SW480 (cell line): ENCODE measurements at places on chromosomes 5 and 9.

GRCh38 chr5:306011-306805 lies 15.3 kb upstream of the AHRR start:
- DNase-seq: no peak

- DNase-seq: peak; percentile 58
Measured at GRCh38 chr5:9361835-9362234, 184.0 kb downstream of the SEMA5A start.

- DNase-seq: no peak
Measured at GRCh38 chr9:132187121-132187620, 25.3 kb downstream of the NTNG2 start.

- DNase-seq: no peak
Measured at GRCh38 chr5:87686975-87687374, 274.2 kb upstream of the CCNH start.

DNA sequence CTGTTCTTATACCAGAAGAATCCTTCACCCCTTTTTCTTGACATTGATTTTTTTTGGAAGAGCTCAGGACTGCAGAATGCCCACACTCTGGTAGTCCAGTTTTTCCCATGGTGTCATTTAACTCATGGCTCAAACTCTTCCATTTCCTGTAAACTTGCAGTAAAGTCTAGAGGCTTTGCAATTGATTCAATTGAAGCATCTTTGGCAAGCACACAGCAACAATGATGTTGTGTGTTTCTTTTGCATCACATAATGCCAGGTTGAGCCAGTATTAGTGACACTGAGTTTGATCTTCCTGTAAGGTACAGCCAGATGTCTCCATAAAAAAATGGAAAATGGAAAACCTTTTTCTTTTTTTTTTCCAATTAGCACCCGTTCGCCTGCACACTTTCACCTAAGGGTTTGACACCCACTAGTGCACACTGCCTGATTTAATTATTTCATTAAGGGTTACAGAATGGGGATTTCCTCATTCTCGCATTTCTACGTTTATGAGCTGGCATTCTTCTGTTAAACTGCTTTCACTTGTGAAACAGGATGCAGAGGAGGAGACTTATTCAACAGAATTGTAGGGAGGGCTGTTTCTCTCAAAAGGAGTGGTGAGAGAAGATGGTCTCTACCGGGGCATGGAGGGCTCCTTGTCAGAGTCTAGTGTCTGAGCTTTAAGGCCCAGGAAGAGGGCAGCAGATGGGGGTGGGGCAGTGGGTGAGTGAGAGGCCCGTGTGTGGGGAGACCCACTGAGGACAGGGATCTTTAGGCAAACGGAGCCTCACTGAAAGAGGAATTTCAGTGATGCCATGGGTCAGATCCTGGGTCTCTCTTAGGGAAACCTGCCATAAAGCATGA lies 2.2 kb upstream of the S1PR3 start:
- no peak for DNase-seq

DNA sequence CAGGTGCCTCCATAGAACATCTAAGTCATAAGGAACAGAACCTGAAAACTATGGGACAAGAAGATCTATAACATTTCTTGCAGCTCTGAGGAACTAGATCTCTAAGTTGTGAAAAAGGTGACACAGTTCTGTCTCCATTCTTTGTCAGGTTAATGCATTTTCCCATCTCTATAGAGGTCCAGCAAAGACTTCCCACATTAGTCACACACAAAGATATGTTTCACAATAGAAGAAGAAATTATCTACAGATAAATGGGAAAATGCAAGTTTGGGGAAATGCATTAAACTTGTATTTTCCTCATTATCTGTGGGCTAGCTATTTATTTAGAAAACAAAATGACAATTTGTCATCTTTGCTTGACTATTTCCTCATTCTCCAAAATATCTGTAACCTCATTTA lies 458.6 kb upstream of the PAPPA start:
- no peak for DNase-seq

DNA sequence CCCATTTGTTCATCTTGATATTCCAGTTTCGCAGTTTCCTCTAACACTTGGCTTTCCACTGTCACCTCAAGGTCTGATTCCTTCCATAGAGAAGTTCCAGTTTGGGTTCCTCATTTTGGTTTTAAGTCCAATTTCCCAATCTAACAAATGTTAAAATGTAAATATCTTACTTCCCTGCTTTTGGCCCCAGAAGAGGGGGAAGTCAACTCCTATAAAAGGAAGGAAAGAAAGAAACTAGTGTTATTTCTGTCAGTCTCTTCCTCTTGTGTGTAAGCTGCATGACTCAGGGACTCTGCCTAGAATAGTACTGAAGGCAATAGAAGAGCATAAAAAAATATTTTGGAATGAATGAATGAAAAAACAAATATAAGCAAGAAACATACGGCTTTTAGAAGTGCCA lies 127.5 kb upstream of the CCNG1 start:
- no peak for DNase-seq

DNA sequence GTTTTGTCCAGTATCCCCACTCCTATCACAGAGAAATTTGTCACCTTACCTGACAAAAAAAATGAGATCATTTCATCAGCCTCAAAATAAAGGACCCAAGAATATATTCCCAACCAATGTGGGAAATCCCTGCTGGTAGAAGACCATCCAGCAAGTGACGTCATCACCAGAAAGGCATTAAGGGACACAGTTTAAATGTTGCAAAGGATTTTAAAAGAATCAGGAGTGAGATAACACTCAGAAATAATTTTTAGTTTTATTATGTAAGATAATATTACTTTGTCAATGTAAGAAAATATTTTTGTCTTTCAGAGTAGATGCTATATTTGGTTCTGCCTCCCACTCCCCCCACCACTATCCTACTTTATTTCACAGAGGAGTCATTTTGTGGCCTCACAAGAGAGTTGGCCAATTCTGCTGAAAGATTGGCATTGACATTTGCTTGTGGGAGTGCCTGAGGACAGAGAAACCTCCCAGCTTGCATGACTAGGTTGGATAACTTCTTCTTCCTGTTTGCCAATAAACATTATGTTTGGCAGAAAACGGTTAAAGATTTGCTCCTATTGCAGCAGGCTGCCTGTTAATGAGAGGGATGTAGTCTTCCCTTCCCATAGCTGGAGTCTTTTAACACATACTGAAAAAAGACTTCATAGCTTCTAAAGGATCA lies 288.6 kb upstream of the DAB2 start:
- DNase-seq: no peak

DNA sequence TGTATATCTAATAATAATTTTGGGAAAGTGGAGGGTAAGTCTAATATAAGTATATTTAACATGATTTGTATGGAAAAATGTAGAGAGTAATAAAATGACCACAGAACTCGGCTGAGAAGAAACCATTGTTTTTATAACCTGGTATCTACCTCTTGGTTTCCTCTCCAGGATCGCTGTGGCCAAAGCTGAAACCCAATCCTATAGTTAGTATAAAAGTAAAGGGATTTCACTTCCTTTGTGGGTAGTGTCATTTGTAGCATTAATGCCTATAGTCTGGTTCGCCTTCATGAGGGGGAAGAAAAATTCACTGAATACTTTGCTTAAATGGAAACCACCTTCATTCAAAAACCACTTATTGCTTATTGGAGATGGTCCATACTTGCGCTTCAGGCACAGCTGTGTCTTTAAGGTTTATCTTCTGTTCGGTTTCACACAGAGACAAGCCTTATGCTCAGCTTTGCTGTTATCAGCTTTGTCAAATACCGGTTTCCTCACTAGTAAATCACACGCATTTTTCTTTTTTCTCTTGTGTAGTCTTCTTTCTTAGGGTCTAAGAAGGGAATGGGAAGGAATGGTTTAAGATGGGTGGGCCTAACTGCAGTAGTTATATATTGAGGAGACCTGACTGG lies 12.1 kb downstream of the PIK3R1 start:
- no peak for DNase-seq

GRCh38 chr9:138046641-138047301 lies 169.2 kb downstream of the CACNA1B start:
- DNase-seq: no peak

DNA sequence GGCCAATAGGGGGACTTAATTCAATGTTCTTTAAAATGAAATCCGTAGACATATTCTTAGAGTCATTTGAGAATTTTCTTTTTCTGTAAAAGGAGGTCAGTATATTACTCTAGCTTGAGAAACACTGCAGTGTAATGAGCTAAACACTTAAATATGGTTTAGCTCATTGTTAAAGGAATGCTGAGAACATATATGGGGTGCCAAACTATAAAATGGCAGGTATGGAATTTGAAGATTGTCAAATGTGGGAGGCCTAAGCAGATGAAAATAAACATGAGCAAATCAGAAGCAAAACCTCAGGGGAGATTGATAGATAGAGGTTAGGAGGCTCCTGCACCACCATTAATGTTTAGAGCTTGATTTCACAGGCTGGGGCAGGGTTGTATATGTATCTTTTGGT lies 57.9 kb downstream of the STX17 start:
- DNase-seq: no peak

GRCh38 chr5:82164977-82165713 lies 113.0 kb downstream of the RPS23 start:
- DNase-seq: no peak

DNA sequence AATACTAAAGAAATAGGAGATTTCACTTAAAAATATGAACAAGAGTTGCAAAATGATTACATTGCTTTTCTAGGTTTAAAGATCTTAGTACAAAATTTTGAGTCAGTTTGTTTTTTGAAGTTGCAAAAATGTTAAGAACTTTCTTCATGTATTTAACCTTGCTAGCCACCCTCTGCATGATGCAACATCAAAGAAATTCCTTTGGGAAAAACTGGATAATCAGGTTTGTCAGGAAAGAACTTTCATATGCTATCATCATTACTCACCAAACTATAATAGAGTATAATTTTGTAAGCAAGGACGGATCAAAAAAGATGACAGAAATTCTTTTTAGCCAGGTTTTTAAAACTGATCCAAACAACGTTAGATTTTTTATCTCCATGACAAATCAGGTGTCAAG lies 116.9 kb upstream of the MRPS30 start:
- no peak for DNase-seq

GRCh38 chr9:114804505-114804904 lies 1.3 kb downstream of the TNFSF15 start:
- peak; percentile 47 for DNase-seq

GRCh38 chr5:149912226-149912871 lies 32.2 kb downstream of the PDE6A start:
- no peak for DNase-seq

- no peak for DNase-seq
Measured at GRCh38 chr9:37988041-37988440, 81.0 kb downstream of the SHB start.

GRCh38 chr9:77021922-77022782 lies 2.7 kb downstream of the FOXB2 start:
- DNase-seq: no peak

GRCh38 chr5:36422952-36423351 lies 121.2 kb upstream of the RANBP3L start:
- peak; percentile 66 for DNase-seq

GRCh38 chr5:35618304-35618636 lies 607 bp downstream of the SPEF2 start:
- DNase-seq: no peak

DNA sequence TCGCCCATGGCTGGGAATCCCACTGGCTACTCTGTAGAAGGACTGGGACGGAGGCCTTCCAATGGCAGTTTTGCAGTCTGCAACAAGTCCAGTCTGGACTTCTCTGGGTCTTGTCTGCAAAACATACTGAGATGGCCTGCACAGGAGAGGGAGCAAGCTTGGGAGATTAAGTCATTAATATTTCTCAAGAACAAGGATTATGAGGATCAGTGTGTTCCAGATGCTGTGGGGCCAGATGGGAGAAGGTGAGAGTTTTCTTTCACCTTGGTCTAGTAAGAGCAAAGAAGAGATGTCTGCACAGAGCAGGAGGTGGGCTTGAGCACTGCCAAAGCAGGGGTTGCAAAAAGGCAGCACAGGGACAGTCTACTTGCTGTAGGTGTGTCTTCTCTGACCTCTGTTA lies at the start of gene PDE6A:
TSS of gene PDE6A (minus strand) at position 128 of the 400 bp plus-strand sequence. CDS start at position 8, 120 bp downstream.
- DNase-seq: no peak

DNA sequence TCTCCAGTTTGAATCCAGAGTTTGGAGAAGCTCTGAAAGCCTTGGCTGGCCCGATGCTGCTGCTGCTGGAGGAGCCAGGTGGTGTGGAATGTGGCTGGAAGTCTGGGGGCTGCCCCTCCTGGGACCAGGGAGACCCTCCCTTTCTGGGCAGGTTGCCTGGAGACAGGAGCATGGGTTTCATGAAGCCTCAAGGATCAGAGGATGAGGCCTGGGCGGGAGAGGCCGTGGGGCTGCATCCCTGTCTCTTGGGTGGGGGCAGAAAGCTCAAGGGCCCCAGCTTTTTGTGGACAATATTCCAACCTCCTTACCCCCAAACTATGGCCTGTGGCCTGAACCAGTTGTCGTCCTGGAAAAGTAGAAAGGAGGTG lies 10.1 kb downstream of the FGF18 start:
- no peak for DNase-seq
